ENCODE measurements at places on chromosomes 1 and 21.

GRCh38 chr1:36562181-36562685, 79.5 kb upstream of the CSF3R start:
- no peak for DNase-seq

DNA sequence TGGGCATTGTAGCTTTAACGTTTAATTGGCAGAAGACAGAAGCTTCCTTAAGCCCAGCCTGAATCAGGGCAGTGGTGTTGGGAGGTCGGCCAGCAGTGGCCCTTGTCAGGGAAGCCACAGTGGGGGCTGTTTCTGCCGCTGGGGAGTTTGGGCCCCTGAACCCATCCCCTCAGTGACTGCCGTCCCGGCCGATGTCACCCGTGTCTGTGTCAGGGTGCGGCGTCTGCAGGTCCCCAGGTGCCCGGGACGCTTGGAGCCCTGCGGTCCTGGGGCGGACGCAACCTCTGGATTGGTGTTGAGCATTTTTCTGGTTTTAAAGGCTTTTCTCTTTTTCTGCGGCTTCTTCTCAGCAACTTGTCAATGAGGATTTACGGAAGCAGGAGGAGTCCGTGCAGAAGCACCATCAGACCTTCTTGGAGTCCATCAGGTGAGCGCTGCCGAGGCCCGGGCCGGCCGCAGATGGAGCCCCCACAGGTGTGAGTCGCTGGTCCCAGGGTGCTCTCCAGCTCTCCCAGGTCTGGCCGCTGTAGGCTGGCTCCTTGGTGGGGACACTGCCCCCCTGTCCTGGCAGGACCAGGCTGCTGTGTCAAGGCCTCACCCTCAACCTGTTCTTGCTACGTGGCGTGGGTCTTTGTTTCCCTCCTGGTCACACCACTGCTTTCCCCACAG, 2.3 kb downstream of the ATAD3C start:
- DNase-seq = no peak

DNA sequence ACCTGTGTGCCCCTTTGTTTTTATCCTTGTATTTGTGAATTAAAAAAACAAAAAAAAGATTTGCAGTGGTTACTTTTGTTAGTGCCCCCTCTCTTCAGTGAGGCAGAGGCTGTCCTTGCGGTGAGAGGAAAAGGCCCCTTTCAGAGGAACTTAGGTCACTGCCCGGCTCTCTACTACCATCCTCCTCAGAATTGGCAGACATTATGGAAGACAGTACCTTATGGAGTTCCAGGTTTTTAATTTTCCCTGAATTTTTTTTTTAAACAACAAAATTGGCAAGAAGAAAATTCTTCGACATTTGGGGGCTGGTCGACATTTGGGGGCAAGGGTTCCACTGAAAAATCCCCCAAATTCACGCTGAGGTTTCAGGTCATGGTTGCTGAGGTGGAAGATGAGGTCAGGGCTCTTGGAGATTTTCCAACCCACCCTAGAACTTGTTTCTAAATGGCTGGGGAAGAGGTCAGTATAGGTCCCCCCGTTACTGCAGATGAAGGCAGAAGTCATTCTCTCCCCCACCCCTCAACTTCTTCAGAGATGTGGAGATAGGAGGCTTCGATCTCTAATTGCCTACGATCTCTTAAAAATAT, 5.3 kb downstream of the RXFP4 start:
- DNase-seq = no peak

- DNase-seq = no peak
Measured at GRCh38 chr1:210291081-210291764, 37.5 kb upstream of the HHAT start.

GRCh38 chr1:23483321-23484252, at the start of gene ASAP3:
Gene ASAP3, minus strand, starts transcription at chr1:23484179. Its CDS starts 46 bp downstream, at chr1:23484133.
- peak; percentile 37 for DNase-seq

GRCh38 chr1:24203404-24203803, 16.3 kb upstream of the IFNLR1 start:
- DNase-seq = no peak

GRCh38 chr1:62274496-62275485, 44.4 kb downstream of the KANK4 start:
- no peak for DNase-seq

DNA sequence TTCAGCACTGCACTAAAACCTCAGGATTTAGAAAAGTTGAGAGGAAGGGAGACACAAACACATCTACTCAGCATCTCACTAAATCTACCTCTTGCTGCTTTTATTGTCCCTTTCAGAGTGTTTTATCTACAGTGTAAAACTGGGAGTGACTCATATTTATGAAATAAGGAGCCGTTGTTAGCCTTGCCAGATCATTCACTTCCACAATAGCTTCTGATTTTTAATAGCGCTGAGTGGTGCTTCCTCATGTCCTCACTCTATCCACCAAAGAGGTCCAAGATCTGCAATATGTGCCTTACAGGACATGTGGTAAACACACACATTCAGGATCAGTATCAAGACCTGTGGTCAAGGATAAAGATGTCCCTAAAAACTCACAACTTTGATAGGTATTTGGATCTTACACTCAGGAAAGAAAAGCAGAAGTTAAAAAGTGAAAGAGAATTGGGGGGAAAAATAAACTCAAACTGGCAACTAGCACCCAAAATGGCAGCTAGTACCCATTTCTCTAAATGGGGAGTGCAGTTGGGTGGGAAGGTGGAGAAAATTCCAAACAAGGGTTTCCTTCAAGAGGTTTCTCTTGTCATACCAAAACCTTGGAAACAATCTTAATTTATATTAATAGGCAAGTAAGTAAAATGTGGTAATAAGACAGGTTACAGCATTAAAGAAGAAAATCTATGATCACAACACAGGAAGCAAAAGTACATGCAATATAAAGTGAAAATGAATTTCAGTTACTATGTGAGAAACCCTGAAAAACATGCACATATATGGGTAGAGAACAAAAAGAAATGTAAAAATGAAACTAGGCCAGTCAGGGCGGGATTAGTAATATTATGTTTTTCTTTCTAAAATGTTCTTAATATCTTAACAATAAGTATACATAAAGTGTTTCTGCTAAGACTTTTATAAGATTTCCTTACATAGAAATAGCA, 15.9 kb downstream of the DUSP10 start:
- DNase-seq = no peak

DNA sequence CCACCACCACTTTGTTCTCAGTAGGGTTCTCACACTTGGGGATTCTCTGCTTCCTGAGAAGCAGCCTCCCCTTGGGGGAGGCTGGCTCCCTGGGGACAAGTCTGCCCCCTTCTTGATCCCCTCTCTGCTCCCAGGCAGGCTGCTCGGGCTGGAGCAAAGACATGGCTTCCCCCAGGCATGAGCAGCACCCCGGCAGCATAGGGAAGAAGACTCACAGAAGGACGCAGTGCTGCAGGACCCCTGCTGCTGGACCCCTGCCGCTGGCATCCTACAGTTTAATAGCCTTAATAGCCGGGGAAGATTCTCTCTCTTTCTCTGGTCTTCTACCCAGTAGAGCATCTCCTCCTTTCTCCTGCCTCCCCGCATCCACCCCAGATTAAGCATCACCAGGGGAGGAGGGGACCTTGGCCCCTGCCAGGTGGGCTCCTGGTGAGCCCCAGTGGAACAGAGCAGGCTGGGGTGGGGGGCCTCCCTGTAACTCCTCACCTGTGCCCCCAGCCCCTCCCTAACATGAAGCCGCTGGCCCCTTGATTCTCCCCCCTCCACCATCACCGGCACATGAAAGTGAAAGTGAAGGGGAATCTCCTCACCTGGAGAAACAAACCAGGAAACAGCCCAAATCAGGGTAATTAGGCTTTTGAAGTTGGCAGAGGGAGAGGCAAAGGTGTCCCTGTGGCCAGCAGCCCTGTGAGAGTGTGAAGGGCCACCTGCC, 2.5 kb downstream of the WNT3A start:
- DNase-seq = no peak

Measured in substantia nigra (tissue), 51 donors.